ENCODE measurements at places on chromosomes 6 and 20.

DNA sequence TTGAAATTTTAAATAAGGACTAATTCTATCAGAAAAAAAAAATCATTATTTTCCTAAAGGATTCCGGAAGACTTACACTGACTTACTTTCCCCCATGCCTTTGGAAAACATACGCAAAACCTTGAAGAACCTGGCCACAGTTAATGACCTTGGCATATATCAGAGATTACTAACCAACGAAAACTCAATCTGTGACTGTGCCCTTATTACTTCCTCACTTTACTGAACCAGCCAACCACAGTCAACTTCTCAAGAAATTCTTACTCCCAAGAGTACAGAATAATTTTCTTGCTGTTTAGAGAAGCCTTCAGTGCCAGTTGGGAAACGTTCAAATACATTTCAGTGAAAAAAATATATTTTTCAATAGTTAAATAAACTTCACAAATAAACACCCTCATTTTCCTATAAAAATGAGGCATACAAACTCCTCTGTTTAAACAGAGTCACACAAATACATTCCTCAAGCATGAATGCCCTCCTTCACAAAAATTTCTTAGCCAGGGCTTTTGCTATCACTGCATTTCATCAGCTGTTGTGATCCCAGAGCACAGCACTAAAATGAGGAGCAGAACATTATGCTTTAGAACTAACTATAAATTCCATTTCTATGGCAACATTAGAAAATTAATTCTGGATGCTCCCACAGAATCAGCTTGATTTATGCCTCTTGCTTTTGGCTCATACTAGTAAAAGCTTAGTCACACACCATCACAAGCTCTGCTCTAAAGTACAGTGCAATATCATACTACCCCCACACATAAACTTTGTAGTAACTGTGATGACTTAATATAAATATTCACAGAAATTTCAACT, 117.6 kb downstream of the DST start:
- no peak for DNase-seq

DNA sequence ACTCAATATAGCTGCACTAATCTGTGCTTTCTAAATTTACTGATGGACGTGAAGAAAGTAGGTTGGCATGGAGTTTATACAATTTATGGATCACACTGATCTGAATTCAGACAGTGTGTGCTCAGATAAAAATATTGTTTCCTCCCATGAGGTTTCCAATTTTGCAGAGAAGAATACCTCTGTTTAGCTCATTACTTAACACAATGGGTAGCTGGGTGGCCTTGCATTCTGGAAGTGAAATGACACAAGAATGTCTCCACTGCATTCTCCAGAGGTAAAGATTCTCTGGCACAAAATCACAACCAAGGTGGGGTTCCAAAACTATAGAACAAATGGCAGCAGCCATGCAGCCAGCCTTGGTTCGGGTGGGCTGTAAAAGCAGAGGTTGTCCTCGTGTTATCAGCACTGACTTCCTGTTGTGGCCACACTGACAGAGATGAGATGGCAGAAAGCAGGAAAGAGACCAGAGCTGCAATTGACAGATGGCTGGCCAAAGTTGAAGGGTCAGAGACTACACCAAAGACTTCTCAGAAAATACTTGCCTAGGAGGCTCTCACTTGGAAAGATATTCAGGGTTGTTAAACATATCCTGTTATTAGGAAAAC, 50.2 kb downstream of the HDAC2 start:
- DNase-seq, result no peak

GRCh38 chr20:20276811-20277530, 90.9 kb upstream of the INSM1 start:
- no peak for DNase-seq

DNA sequence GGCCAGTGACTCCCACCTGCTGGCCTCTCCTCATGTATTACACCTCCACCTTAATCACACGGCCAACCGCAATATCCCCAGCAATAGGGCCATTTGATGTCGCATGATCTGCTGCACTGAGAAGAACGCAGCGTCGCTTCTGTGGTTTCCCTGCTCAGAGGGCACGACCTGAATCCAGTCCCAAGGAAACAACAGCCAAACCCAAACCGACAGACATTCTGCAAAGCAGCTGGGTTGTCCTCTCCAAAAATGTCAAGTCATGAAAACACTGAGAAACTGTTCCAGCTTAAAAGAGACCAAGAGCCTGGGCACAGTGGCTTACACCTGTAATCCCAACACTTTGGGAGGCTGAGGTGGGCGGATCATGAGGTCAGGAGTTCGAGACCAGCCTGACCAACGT, 7.5 kb upstream of the BPI start:
- DNase-seq, result no peak

- DNase-seq, result no peak
Measured at GRCh38 chr20:59940956-59941294, 736 bp downstream of the FAM217B start.

- DNase-seq, result no peak
Measured at GRCh38 chr6:127176146-127176545, 57.7 kb downstream of the RSPO3 start.

DNA sequence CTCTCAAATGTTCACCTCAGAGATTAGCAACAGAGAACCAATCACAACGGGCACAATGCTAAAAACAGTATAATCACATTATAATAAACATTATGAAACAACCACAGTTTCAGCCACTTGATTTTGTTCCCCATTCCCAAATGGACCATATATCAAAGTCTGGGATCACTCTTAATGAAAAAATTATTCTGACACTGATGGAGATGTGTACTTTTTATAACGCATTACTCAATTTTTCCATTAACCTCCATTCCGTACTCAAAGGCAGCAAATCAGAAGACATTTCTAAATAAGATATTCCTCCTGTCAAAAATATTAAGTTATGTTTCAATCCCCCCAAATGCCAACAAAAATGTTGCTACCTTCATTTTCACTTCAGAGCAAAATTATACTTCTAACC, 2.8 kb downstream of the CPNE1 start:
- no peak for DNase-seq

DNA sequence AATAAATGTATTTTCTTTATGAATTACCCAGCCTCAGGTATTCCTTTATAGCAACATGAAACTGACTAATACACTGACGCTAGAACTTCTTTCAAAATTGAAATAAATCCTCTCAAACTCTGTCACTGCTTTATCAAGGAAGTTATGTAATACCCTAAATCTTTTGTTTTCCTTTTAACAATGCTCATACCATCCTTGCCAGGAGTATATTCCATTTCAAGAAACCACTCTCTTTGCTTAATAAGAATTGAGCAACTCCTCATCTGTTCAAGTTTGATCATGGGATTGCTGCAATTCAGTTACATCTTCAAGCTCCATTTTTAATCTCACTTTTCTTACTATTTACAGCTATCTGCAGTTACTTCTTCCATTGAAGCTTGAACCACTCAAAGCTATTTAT, 707.6 kb upstream of the MARCKS start:
- no peak for DNase-seq

DNA sequence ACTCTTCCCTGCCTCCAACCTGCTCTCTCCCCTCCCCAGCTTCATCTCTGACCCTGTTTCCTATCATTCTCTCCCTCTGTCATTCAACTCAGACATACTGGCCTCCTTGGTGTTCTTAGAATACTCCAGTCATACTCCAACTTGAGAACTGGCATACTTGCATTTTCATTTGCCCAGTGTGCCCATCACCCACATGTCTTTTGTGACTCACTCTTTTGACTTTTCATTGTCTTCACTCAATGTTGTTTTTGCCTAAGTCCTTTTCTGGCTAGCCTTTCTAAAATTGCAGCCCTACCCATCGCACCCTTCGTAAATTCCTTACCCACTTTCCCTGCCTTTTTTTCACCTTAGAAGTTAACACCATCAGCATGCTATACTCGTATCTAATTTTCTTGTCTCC, 77.0 kb upstream of the CD2AP start:
- DNase-seq, result no peak

DNA sequence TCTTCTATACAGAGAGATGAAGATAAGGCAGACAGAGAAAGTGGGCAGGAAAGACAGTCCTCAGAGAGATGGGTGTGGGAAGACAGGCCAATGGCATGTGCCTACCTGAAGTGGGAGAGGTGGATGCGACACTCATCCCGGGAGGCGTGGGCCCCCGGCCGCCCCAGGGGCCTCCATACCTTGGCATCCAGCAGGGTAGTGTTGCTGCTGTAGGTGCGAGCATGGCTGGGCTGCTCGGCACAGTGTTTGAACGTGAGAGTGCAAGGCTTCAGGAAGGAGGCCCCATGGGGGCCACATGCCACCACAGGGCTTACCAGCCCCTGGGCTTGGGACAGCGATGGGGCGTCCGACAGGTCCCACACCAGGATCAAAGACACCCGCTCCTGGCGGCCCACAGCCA, 5.2 kb downstream of the UNC5CL start:
- DNase-seq, result no peak

DNA sequence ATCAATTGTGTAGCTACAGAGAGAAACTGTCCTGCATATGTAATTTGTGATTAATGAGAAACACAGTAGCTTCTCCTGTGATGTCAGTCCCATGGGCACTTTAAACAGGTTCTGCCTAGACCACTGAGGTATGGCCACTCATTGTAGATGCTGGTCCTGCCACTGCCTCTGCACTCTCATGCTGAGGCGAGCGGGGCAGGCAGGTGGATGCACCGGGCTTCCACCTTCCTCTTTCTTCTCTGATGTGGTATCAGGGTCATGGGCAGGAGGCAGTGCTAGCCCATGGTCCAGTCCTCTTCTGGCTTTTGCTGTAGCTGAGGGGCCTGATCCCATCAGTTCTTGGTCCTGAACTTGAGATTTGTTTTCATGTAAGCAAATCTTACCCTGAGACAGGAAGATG, 58.7 kb downstream of the ADGB start:
- no peak for DNase-seq

GRCh38 chr6:138393871-138394783, 9.9 kb upstream of the HEBP2 start:
- DNase-seq, result no peak

GRCh38 chr6:154996016-154996590, 988 bp downstream of the TIAM2 start:
- no peak for DNase-seq

- no peak for DNase-seq
Measured at GRCh38 chr6:29567991-29568390, 8.5 kb upstream of the UBD start.

GRCh38 chr6:40244699-40245098, 310.4 kb upstream of the MOCS1 start:
- no peak for DNase-seq

GRCh38 chr6:116507324-116507723, 4.1 kb upstream of the CALHM5 start:
- no peak for DNase-seq

DNA sequence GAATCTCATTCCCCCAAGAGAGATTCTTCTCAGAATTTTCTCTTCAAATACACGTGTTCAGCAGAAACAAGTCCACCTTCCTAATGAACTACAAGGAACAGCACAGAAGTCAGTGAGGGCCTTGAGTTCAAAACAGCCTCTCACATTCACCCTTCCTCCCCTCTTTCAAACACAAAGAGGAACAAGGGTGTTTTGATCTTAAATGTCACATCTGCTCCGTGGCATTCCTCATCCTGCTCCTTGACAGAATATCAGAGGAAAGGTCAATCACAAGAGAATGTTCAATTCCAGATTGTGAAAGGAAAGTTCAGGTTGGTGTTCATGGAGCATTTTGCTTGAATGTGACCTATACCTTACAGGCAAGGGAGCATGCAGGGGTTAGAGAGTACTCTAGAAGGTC, 35.6 kb upstream of the FAM210B start:
- no peak for DNase-seq

DNA sequence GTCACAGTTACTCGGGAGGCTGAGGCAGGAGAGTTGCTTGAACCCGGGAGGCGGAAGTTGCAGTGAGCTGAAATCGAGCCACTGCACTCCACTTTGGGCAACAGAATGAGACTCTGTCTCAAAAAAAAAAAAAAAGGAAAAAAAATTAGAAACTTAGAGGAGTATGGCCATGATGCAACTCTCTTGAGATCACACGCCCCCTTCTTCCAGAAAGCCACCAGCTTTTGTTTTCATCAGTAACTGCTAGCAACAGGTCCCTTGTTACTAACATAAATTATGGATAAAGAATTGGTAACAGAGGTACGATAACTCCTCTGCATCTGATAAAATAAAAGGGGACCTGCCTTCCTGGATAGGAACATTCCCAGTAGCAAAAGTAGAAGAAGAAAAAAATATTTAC, 308.2 kb downstream of the CD83 start:
- no peak for DNase-seq

DNA sequence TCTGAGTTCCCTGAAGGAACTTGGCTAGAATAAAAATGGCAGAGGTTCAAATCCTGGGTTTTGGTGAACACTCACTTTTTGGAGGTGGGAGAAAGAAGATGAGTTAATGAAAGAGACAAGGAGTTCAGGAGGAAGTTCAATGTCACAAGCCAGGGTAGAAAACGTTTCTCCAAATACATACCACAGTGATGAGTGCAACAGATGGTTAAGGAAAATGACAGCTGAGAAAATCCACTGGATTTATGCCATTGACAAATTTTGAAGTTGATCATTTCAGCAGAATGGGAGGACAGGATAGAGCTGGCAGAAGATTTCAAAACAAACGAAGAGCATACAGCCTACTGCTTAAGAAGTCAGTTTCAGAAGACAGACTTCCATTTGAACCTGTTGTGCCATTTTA, 122.7 kb downstream of the GFRAL start:
- no peak for DNase-seq

DNA sequence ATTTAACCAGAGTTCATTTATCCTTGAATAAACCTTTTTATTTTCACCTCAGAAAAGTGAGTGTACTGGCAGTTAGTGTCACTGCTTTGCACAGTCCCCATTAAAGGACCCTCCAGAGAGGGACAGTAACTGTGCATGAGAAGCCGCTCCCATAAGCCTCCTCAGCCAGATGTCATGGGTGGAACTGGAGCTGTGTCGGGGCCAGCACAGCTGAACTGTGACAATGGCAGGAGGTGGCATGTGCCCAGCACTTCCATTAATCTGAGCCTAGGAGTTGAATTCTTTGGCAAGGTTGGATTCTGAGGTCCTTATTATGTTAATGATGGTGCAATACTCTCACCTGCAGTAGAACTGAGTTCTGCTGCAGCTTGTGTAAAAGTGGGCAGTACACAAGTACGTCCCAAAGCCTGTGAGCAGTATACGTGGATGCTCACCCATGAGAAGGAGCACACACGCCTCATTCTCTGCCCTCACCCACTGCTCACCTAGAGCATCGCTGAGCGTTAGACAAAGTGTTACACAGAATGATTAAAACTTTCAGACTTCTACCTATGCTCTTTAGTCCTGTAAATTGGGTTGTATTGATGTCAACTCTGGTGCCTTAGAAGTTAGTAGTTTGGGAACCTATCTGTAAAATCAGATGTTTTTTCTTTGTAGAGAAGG, 11.9 kb upstream of the CSE1L start:
- DNase-seq, result no peak

- DNase-seq, result no peak
Measured at GRCh38 chr20:21555470-21556120, 41.7 kb upstream of the NKX2-2 start.

DNA sequence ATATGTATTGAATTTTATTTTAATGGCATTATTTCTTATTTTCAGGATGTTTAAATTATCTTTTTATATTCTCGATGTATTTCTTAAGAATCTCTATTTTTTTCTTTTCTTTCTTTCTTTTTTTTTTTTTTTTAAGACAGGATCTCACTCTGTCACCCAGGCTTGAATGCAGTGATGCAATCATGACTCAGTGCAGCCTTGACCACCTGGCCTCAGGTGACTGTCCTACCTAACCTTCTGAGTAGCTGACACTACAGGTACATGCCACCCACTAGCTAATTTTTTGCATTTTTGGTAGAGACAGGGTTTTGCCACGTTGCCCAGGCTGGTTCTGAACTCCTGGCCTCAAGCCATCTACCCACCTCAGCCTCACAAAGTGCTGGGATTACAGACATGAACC, 143.8 kb upstream of the LAMA2 start:
- no peak for DNase-seq
